Neural progenitor cell (in vitro differentiated cells): ENCODE measurements at places on chromosomes 1 and 21. TPM values are rescaled to one million over a fixed set of nuclear protein-coding genes. Genes with fewer than 3 reads are reported as not detected.

GRCh38 chr1:172679000-172679772, 20.3 kb downstream of the FASLG start:
- peaks cover 21% of the 10 kb centered on the region for H3K4me1 ChIP-seq
- H3K4me3 ChIP-seq = no peak overlapping the region
- no peaks in the 10 kb centered on the region for H3K27me3 ChIP-seq
- no peak for DNase-seq

- H3K27me3 ChIP-seq = no peaks in the 10 kb centered on the region
- no peaks in the 10 kb centered on the region for H3K36me3 ChIP-seq
- H3K4me1 ChIP-seq = no peaks in the 10 kb centered on the region
- no peak for DNase-seq
Observed at GRCh38 chr1:97621955-97622354, 298.9 kb downstream of the DPYD start.

DNA sequence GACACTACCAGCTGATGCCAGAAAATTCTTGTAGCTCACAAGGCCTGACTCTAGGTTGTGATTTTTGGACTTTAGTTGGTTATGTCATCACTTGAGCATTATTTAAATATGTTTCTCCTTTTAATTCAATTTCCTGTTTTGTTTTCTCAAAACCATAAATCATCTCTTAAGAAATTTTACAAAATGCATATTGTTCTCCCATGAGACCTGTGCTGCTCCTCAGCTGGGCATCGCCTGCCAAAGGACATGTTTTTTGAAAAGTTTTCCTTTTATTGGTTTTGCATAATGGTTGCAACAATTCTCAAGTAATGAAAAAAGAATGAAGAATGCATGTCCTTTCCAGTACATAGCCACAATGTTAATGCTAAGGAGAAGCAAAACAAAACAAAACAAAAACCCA, 204.7 kb upstream of the LYPLAL1 start:
- DNase-seq = no peak
- H3K36me3 ChIP-seq = no peaks in the 10 kb centered on the region
- H3K4me1 ChIP-seq = no peaks in the 10 kb centered on the region

- H3K27ac ChIP-seq = no peak overlapping the region
- H3K27me3 ChIP-seq = no peaks in the 10 kb centered on the region
- H3K4me3 ChIP-seq = no peak overlapping the region
Observed at GRCh38 chr1:11417162-11417561, 61.8 kb upstream of the DISP3 start.

DNA sequence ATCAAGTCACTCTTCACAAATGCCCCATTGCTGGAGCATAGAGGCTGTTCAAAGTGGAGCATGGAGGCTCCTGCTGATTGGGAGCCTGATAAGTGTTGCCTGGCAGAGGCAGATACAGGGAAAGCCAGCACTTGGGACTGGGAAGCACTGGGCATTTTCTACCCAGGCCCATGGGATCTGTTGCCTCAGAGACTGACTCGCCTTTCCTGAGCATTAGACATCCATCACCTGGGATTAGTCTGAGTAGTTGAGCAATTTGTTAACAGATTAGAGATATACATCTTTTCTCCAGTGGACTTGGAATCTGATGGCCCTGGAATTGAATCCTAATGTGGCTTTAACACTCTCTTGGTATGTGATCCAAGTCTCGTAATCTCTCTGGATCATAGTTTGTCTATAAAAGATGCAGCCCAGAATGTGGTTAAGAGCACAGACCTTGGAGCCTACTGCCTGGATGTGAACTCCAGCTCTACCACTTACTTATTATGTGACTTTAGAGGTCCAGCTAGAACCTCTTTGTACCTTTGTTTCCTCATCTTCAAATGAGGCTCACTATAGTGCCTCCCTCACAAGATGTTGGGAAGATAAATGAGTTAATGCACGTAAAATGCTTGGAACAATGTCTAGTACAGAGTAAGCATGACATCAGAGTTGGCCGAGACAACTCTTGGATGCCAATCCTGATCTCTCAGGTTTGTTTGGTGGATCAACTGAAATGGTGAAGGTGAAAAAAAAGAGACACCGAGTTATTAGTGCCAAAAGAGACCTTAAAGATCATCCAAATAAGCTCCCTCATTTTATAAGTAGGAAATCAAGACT, 38.3 kb upstream of the NRDC start:
- no peak overlapping the region for H3K27ac ChIP-seq
- peaks cover 36% of the 10 kb centered on the region for H3K4me1 ChIP-seq
- no peaks in the 10 kb centered on the region for H3K27me3 ChIP-seq
- no peak for DNase-seq

- H3K27me3 ChIP-seq = no peaks in the 10 kb centered on the region
- no peak overlapping the region for H3K27ac ChIP-seq
- no peak overlapping the region for H3K4me3 ChIP-seq
- peaks cover 13% of the 10 kb centered on the region for H3K4me1 ChIP-seq
- H3K36me3 ChIP-seq = no peaks in the 10 kb centered on the region
- no peak for DNase-seq
Observed at GRCh38 chr1:183105449-183105848, 80.6 kb upstream of the LAMC2 start.

CD46 gene
- 112 and 186 TPM in 2 replicates for total RNA-seq
